Bronchial epithelial cell (primary cell): ENCODE measurements at places on chromosomes 1 and 21. TPM values are rescaled to one million over a fixed set of nuclear protein-coding genes. Genes with fewer than 3 reads are reported as not detected.

Gene OR2M3
- total RNA-seq = under 0.01 TPM in 1 of 2 replicates, not detected in the other

GRCh38 chr1:110736900-110737605 lies 62.3 kb upstream of the KCNA3 start:
- no peak for DNase-seq

Gene MTARC2
- 1.7 and 2.6 TPM in 2 replicates for total RNA-seq

Gene PIAS3
- 5.0 and 7.8 TPM in 2 replicates for total RNA-seq

DNA sequence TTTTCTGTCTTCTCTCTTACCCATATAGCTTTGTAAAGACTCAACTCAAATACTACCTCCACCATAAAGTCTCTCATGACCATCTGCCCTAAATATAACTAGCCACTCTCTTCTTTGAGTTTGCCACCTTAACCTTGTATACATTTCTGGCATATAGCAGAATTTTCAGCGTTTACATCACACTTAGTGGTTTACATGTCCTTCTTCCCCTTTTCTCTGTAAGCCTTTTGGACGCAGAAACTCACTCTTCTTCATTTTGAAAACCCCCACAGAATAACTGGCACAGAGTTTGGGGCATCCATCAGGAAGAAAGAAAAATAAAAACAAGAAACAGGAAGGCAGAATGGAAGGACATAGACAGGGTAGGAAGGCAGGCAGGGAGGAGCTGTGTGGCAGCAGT lies 131.8 kb upstream of the DUSP10 start:
- DNase-seq = no peak

- DNase-seq = no peak
These were observed 19.0 kb downstream of the TGFB2 start for GRCh38 chr1:218364028-218364710.

DNA sequence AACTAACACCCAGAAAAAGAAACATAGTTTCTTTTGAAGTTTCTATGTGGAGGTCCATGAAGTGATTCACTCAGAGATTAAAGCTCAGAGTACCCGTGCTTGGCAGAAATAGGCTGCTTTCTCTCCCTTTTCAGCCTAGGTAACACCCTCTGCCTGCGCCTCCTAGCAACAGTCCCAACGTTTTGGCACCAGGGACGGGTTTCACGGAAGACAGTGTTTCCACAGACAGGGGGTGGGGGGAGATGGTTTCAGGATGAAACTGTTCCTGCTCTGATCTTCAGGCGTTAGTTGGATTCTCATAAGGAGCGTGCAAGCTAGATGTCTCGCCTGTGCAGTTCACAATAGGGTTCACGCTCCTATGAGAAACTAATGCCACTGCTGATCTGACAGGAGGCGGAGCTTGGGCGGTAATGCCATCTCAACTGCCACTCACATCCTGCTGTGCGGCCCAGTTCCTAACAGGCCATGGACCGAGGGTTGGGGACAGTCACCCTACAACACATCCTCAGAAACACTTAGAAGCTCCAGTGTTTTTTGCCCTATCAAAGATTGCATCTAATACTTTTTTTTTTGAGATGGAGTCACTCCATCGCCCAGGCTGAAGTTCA lies 53.2 kb downstream of the CHML start:
- no peak for DNase-seq

- no peak for DNase-seq
These were observed 3.2 kb downstream of the SLC2A1 start for GRCh38 chr1:42955311-42956063.

- DNase-seq = no peak
These were observed 211.1 kb downstream of the DUSP10 start for GRCh38 chr1:221530791-221531190.

GRCh38 chr1:17239420-17239819 lies 9.5 kb upstream of the PADI3 start:
- peak; percentile 61 for DNase-seq

Gene PROK1
- not detected in 2 replicates for total RNA-seq

DNA sequence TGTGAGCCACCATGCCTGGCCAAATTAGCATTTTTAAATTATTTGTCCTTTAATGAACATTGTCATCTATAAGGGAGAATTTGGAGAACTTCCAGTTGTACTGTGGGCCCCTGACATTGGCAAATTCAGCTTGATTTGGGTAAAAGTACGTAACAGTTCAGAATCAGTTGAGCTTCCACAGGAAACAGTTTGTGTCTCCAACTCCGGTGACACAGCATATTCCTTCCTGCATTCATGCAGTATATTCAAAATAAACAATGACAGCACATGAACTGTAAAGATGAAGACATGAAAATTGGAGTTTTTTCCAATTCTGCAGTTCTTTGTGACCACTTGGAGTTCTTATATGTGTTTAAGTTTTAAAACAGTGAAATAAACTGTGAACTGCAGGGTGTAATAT lies 28.2 kb downstream of the RNF220 start:
- no peak for DNase-seq

- DNase-seq = no peak
These were observed 5.0 kb downstream of the SUCO start for GRCh38 chr1:172537827-172538391.
